Kidney tubule cell (primary cell): ENCODE measurements at places on chromosomes 1 and 21.
A peak's percentile ranks its signal among the peaks of the same experiment; 100 is the strongest.

DNA sequence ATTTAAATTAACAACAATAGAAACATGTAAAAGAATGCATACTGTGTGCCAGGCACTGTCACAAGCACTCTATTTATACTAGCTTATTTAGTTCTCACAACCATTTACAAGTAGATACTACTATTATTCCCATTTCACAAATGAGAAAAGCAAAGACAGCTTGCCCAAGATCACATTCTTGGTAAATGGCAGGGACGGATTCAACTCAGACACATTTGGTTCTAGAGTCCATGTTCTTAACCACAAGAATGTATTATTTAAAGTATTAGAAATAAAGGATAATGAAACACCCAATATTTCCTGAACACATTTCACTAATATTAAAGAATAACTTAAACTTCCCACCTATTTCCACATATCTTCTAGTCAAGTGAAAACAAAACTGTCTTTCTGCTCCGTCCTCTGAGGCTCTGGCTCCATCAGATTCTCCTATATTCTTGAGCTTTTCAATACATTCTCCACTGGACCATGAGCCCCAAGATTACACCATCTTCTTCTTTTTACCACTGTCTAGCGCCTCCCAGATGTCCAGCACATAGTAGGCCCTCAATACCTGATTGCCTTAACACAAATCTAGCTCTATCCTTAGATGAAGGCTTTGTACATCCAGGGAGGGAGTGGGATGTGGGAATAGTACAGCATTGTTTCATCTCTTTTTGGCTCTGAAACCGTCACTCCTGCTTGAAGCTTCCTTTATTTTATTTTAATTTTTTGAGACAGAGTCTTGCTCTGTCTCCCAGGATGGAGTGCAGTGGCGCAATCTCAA, 29.3 kb downstream of the SOD1 start:
- no peak for DNase-seq

DNA sequence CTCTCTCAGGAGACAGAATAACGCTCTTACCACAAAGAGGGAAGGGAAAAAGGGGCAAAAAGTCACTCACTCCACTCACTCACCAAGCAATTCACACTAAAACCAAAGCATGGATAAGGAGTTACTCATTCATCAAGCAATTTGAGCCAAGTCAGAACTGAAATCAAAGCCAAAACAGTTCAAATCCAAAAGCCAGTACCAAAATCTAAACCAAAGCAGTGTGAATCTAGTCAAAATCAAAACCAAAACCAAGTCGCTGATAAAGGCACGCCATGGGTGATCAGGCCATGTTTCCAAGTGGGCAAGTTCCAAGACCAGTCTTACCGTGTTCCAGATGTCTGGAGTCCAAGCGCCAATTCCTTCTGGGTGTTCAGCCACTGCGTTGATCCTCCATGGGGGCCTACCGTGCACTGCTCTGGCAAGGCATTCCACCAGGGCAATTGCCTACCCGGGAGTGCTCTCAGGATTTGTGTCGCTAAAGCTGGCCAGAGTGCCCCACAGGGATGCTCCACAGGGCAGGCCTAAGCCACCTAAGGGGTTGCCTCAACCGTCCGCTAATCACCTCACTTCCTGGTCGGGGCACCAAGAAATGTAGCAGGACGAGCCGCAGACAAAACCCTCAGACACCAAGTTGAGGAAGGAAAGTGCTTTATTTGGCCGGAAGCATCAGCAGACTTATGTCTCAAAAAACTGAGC, 142.3 kb downstream of the TRIM33 start:
- DNase-seq, result no peak

DNA sequence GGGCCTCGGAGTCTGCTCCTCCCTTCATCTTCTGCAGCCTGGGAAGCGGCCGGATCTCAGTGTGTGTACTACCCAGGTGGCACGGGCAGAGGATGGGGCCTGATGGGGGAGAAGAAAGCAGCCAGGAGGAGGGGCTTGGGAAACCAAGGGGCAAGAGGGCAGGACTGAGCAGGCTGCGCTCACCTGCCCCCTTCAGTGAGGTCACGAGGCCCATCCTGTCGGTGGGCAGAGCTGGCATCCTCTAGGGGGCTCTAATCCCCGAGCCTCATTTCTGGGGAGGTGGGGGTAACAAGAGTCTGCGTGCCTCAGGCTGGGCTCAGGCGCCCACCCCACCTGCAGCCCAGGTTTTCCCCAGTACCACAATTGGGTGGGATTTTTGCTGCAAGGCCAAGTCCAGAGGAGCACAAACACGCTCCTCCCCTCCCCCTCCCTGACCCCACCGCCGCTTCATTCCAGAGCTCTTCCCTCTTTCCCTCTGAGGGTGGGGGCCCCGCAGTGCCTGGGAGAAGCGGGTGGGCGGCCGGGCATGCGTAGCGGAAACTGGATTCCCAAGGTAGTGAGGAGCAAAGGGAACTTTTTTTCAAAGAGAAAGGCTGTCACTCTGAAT, 1.8 kb upstream of the WNT3A start:
- no peak for DNase-seq

DNA sequence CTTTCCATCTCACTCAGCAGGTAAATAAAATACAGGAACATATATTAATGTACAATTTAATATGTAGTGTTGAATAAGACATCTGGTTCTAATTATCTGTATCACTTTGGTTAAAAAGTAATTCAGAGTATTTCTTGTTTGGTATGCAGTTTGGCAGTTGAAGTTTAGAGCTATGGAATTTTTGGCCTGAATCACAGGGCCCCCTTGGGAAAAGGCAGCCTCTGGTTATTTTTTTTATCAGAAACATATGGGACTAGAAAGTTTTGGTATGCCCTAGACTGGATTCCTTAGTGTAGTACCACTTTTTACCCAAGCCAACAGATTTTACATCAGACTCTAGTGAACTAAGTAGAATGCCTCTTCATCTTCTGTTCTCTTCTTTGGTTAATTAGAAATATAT, 26.4 kb downstream of the CNST start:
- no peak for DNase-seq

DNA sequence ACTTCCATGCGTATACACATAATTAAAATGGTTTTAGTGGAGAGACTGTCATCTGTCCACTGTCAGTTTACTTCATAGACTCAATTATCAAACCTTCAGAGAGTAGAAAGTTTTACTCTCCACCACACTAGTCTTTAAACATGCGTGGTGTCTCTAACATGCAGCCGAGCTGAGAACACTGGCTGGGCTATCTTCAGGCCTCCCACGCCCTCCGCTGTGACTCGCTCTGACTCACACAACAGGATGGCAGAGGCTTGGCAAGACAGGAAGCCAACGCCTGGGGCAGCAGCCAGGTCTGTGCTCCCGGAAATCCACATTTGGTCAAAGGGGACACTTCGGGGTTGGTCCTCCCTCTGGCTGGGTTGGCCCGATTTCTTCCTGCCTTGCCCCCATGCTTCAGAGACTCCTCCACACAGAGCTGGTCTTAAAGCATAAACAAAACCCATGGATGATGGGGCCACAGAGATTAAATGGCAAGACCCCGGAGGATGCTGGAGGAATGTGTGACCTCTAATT, 22.7 kb upstream of the IFNGR2 start:
- DNase-seq, result peak; percentile 97

DNA sequence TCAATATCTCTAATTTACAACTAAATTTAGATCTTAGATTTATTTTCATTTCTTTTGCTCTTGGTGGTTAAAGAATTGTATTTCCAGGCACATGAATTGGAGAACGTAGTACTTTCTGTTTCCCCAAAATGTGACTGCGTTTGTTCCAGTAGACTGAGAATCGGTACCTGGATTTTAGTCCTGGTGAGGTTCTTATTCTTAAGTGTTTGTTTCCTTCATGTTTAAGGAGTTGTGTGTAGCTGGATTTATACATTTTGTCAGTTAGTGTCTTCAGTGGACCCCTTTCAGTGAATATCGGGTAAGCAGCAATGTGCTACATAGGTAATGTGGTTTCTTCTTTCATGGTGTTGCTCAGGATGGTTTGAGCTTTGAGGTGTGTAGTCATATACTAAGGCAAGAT, 6.8 kb downstream of the MIER1 start:
- peak; percentile 14 for DNase-seq

GRCh38 chr1:160997323-160998038, 23.5 kb downstream of the F11R start:
- peak; percentile 58 for DNase-seq
